ENCODE measurements at places on chromosomes 1 and 21.

DNA sequence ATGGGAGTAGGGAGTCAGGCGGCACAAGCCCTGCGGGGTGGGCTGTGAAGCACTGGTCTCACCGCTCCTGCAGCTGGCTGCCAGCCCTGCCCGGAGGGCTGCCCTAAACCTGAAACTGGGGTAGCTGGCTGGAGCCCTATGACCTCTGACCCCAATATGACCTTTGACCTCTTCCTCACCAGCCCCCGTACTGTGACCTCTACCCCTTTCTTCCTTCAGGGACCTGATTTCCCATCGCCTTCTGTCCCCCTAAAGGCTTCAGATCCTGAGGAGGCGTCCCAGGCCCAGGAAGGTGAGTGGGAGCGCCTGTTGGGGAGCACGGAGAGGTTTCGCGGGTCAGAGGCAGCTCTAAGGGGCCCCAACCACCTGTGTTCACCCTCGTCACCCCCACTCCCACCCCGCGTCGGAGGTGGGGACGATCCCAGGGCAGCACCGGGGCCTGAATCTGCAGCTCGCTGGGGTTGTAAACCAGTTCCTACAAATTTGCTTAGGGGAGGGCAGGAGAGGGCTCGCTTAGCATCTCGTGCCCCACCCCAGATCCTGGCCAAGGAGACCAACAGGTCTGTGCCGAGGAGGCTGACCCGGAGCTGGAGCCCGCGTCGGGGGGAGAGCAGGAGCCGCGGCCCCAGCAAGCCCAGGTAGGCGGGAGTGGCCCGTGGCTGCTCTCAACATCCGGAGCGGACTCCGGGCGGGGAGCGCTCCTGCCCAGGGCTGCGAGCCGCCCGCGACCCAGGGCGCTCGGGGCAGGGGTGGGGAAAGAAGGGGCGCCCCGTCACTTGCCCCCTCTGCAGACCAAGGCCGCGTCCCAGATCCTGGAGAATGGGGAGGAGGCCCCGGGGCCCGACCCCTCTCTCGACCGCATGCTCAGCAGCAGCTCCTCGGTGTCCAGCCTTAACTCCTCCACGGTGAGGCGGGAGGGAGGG, 7.3 kb downstream of the SYTL1 start:
- no peak for DNase-seq

GRCh38 chr1:91564888-91565701, 64.4 kb downstream of the CDC7 start:
- no peak for DNase-seq

DNA sequence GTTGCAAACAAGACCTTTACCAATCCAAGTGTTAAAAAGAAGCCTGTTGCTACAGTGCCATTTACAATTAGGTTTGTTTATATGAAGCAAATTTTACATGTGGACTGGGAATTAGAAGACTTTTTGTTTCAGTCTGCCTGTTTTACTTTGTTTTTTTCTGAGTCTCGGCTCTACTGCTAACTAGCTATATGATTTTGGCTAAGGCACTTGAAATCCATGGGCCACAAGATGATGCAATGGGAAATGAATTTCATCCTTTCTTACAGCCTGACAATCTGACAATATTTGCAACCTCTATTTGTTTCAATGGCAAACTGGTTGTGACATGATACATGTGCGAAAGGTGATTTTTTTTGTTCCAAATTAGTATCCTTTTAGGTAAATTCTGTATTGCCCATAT, 3.7 kb upstream of the PEX11B start:
- DNase-seq: no peak

GRCh38 chr1:51960262-51960661, 30.2 kb downstream of the RAB3B start:
- DNase-seq: no peak

DNA sequence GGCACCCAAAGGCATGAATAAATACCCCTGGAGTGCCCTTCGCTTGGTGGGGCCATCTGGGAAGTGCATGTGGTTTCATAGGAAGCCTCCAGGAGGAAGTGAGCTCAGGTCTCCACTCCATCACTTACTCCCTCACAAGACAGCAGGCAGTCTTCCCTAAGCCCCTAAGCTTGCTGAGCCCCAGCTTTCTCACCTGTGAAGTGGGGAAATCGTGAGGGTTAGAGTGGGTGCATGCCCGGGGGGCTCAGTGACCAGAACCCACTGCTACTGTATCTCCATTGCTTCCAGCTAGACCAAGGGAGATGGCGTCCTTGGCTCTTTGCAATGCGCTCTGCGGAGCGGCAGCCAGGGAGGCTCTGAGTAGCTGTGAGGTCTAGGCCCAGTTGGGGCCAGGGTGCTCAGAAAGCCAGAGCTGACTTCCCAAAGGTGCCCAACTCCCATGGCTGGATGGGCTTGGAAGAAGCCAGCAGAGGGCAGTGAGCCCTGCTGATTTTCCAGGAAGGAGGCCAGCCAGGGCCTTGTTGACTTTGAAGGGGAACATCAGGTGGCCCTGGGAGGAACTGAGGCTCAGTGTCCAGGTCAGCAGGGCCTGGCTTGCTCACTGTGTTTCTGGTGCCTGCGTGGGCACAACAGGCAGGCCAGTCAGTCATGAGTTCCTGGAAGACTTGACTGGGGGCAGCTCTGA, 27.3 kb downstream of the CDCP2 start:
- DNase-seq: no peak

- no peak for DNase-seq
These were observed 19.0 kb downstream of the SLC37A1 start for GRCh38 chr21:42532466-42533181.

GRCh38 chr21:43196826-43197225, 28.0 kb downstream of the CRYAA start:
- DNase-seq: no peak

DNA sequence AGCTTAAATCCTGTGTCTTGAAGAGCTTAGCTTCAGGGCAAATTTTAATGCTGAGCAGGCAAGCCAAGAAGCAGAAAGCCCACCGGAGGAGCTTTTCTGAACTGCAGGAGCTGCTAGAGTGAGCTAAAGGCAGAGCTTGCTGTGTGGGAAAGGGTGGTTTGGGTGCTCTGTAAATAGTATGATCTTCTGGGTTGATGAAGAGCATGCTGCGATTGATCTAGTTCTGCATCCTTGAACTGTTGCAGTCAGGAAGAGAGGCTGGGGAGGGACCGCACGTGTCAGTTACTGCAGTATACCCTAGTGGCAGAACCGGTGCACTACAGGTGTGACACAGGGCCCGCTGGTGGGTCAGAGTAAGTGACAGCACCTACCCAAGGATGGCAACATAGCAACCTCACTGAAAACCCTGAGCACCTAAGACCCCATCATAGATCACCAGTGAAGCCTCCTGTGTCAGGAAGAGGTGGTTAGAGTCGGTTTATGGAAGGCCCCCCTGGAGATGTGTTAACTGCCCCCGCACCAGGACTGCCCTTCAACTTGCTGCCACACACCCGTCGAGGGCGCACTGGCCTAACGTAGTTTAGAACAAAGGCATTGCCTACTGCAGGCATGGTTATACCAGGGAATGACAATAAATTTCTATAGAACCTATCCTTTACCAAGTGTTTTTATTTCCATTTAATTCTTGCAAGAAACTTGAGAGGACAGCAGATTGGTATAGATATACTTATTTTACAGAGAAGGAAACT, 146.0 kb upstream of the KIAA0040 start:
- DNase-seq: peak; percentile 25

DNA sequence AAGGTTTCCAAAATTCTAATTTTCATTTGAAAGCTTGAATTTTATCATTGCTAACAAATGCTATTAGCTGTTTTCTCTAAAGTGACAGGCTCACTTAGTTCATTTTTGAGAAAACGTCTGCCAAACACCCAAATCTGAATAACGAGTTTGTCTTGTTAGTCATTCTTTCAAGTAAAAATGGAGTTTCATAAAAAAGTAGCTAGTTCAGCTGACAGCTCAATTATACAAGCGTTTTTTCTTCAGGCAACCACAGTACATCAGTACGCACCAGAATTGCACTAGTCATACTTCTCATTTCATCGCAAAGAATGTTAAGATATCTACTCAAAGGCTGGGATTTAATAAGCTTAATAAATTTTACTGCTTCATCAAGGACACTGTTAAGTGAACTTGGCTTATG, 72.3 kb upstream of the SLFNL1 start:
- no peak for DNase-seq

GRCh38 chr1:238205045-238205662, 314.4 kb upstream of the ZP4 start:
- no peak for DNase-seq

DNA sequence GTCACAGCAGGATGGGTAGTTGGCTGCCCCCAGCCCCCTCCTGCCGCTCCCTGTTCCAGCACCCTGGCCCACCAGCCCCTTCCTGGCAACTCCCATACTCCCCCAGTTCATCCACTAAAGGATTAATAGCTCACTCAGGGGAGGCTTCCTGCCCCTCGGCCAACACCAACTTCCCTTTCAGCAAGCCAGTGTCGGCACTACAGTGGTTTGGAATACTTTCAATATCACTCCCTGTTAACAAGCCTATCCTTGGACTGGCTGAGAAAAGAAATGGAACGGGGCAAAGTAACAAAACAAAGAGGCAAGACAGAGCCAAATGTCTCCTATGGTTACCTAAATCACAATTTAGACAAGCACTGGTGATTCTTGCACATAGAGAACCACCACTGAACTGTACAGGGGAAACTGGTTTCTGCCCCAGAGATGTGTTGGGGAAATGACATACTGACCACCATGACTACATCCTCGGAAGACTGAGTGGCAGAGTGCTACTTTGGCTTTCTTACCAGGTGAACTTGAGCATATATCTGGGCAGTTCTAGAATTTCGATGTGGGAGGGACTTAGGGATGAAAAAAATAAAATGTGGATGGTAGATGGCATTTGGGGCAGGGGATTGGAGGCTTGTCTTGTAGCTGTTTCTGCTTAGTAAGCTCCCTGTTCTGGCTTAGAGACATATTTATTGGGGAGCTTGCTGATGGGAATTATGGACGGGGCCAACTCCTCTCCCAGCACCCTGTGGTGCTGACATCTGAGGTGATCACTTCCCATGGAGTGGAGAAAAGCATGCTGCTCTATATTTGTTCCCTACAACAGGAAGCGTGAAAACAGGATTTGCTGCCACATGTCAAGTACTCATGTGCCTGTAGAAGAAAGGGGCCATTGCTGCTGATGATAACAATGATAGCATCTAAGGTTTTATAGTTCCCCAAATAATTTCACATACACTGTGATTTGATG, 7.1 kb upstream of the CAPN2 start:
- no peak for DNase-seq

GRCh38 chr1:232853994-232854797, 49.0 kb downstream of the MAP10 start:
- no peak for DNase-seq

DNA sequence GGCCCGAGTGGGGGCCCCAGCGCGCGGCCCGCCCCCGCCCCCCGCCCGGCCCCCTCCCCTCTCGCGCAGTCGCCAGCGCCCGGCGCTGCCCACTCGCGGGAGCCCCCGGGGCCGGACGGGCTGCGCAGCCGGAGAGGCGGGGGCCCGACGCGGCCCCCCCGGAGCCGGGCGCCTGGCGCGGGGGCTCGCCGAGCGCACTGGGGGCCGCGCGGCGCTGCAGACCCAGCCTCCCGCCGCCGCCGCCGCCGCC, 146 bp upstream of the ZNF362 start:
- DNase-seq: no peak

DNA sequence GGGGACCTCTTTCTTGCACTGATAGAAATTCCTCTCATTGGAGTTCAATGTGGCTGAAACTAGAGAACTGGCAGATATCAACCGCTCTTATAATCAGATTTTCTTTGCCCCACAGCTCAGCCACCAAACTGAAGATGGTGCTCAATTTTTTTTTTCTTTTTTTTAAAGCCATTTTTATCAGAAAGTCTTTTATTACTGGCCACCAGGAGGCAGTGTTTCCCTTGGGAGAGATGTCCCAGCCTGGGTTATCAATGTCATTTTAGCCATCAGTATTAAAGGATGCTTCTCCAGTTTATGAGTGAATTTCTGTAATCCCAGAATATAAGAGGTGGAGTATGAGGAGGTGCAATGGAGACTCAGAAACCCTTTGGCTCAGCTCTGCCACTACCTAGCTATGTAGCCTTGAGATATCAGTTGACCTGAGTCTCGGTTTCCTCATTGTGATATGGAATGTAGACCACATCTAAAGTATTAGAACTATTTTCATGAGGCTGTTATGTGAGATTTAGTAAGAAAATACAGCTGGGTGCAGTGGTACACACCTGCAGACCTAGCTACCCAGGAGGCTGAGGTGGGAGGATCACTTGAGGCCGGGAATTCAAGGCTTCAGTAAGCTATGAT, 27.6 kb downstream of the CD244 start:
- DNase-seq: no peak

- DNase-seq: no peak
These were observed 12.0 kb upstream of the ADORA3 start for GRCh38 chr1:111515291-111516004.

DNA sequence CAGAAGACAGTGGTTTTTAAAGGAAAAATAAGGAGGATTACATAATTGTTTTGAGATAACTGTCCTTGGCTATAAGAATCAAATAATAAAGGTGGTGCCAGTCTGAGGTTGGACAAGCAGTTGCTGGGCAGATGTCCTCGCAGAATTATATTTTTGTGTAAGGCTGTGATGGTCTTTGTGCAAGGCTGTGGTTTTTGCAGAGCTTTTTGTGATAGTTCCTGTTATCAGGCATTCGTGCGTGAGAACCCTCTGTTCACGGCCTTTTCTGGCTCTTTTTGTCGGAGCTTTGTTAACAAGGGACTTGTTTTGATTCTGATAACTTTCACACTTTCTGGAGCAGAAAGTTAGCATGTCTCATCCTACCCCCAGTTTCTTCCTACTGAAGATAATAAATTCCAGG, 33.4 kb downstream of the SH3BP5L start:
- no peak for DNase-seq

- no peak for DNase-seq
These were observed 561.4 kb downstream of the MATN1 start for GRCh38 chr1:30161953-30162352.

GRCh38 chr1:36484099-36484498, 1.4 kb upstream of the CSF3R start:
- no peak for DNase-seq

DNA sequence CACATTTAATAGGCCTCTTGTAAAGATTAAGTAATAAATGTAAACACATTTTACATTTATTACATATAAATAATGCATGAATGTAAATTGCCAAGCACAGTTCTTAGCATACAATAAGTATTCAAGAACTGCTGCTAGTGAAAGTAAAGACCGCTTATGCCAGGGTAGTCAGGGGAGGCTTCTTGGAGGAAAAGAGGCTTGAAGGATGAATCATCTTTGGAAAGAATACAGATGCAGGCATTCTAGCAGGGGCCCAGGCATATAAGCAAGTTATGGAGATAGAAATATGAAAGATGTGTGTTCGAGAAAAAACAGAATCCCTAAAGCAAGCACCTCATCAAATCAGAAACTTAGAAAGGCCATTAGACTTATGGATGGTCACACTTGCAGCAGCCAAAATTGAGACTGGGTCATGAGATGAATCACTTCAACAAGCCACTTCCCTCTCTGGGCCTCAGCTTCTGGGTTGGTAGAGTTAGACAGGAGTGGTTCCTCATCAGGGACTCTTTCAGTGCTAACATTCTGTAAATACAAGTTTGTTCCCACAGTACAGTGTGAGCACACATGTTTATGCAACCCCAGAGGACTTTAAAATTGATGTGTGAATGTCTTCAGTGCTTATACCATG, 79.8 kb upstream of the ROR1 start:
- no peak for DNase-seq

Data from CMK (cell line).